ENCODE measurements at places on chromosomes 2 and 18. TPM values are rescaled to one million over a fixed set of nuclear protein-coding genes. Genes with fewer than 3 reads are reported as not detected.

GRCh38 chr18:76142611-76143010 lies 352.4 kb downstream of the ZNF516 start:
- H3K27ac ChIP-seq = no peak overlapping the region
- no peaks in the 10 kb centered on the region for H3K36me3 ChIP-seq
- no peak for DNase-seq

The SIX3 gene
- total RNA-seq = not detected

The MALL gene
- total RNA-seq = 10.4 TPM

GRCh38 chr18:21735452-21736015 lies 5.1 kb upstream of the MIB1 start:
- no peak overlapping the region for H3K27ac ChIP-seq
- DNase-seq = peak; percentile 20
- H3K36me3 ChIP-seq = no peaks in the 10 kb centered on the region
- no peak overlapping the region for H3K4me3 ChIP-seq

GRCh38 chr2:88503771-88504170 lies 51.3 kb upstream of the FOXI3 start:
- H3K4me1 ChIP-seq = no peaks in the 10 kb centered on the region
- no peaks in the 10 kb centered on the region for H3K27me3 ChIP-seq
- no peaks in the 10 kb centered on the region for H3K36me3 ChIP-seq
- DNase-seq = no peak
- no peak overlapping the region for H3K4me3 ChIP-seq

GRCh38 chr2:19021100-19021476 lies 337.3 kb downstream of the OSR1 start:
- H3K4me1 ChIP-seq = no peaks in the 10 kb centered on the region
- H3K27ac ChIP-seq = no peak overlapping the region
- no peak overlapping the region for H3K4me3 ChIP-seq
- H3K36me3 ChIP-seq = no peaks in the 10 kb centered on the region
- DNase-seq = no peak

- H3K4me3 ChIP-seq = no peak overlapping the region
- no peak overlapping the region for H3K27ac ChIP-seq
- no peaks in the 10 kb centered on the region for H3K27me3 ChIP-seq
These were observed 266.4 kb upstream of the FN1 start for GRCh38 chr2:215702116-215702902.

- H3K4me1 ChIP-seq = no peaks in the 10 kb centered on the region
- no peak overlapping the region for H3K27ac ChIP-seq
- no peak for DNase-seq
- peaks cover 14% of the 10 kb centered on the region for H3K36me3 ChIP-seq
- no peaks in the 10 kb centered on the region for H3K27me3 ChIP-seq
- H3K4me3 ChIP-seq = no peak overlapping the region
These were observed 34.2 kb downstream of the SAP130 start for GRCh38 chr2:127993659-127994058.

GRCh38 chr18:73688851-73689711 lies 458.6 kb downstream of the FBXO15 start:
- H3K4me1 ChIP-seq = no peaks in the 10 kb centered on the region
- H3K36me3 ChIP-seq = no peaks in the 10 kb centered on the region
- no peak overlapping the region for H3K27ac ChIP-seq
- H3K27me3 ChIP-seq = no peaks in the 10 kb centered on the region

The SERPINB12 gene
- not detected for total RNA-seq

DNA sequence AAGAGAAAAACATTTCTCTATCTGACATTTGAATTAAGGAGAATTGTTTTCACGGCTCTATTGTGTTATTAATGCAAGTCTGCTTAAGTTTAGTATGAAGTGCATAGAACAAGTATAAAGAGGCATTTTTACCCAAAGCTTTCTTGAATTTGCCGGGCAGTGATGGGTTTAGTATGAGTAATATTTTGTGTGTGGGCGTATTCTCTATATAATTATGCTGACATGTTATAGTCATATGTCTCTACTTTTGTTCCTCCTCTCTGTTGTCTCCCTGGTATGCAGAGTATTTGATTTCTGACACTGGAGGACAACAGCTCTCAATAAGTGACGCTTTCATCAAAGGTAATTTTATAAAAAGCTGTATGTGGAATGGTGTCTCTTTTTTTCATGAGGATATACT lies 45.9 kb downstream of the PIKFYVE start:
- no peak overlapping the region for H3K4me3 ChIP-seq
- no peak for DNase-seq
- H3K4me1 ChIP-seq = no peaks in the 10 kb centered on the region

The REG3G gene
- total RNA-seq = 171 TPM

The TUBA4A gene
- total RNA-seq = 20.2 TPM

The MAP3K19 gene
- total RNA-seq = not detected

GRCh38 chr2:173997753-173998152 lies 32.6 kb upstream of the SP3 start:
- H3K4me3 ChIP-seq = no peak overlapping the region
- H3K27ac ChIP-seq = no peak overlapping the region
- DNase-seq = peak; percentile 68
- H3K4me1 ChIP-seq = peaks cover 34% of the 10 kb centered on the region
- no peaks in the 10 kb centered on the region for H3K36me3 ChIP-seq

GRCh38 chr2:217960351-217960750 lies 42.4 kb downstream of the TNS1 start:
- no peaks in the 10 kb centered on the region for H3K36me3 ChIP-seq
- no peak overlapping the region for H3K27ac ChIP-seq
- DNase-seq = peak; percentile 7
- H3K4me3 ChIP-seq = no peak overlapping the region
- peaks cover 41% of the 10 kb centered on the region for H3K4me1 ChIP-seq

- no peaks in the 10 kb centered on the region for H3K36me3 ChIP-seq
- DNase-seq = no peak
- no peak overlapping the region for H3K27ac ChIP-seq
These were observed 362.6 kb upstream of the SMIM21 start for GRCh38 chr18:75790111-75790510.

- no peaks in the 10 kb centered on the region for H3K27me3 ChIP-seq
- H3K27ac ChIP-seq = no peak overlapping the region
- H3K36me3 ChIP-seq = peaks cover 9% of the 10 kb centered on the region
- no peak overlapping the region for H3K4me3 ChIP-seq
These were observed 49.1 kb downstream of the HDAC4 start for GRCh38 chr2:239351687-239352086.

GRCh38 chr18:37483221-37483971 lies 82.2 kb downstream of the CELF4 start:
- peak; percentile 31 for DNase-seq
- no peak overlapping the region for H3K4me3 ChIP-seq
- H3K27ac ChIP-seq = no peak overlapping the region
- no peaks in the 10 kb centered on the region for H3K36me3 ChIP-seq
- peaks cover 4% of the 10 kb centered on the region for H3K27me3 ChIP-seq

The ESPNL gene
- not detected for total RNA-seq

The PROM2 gene
- 31.6 TPM for total RNA-seq

DNA sequence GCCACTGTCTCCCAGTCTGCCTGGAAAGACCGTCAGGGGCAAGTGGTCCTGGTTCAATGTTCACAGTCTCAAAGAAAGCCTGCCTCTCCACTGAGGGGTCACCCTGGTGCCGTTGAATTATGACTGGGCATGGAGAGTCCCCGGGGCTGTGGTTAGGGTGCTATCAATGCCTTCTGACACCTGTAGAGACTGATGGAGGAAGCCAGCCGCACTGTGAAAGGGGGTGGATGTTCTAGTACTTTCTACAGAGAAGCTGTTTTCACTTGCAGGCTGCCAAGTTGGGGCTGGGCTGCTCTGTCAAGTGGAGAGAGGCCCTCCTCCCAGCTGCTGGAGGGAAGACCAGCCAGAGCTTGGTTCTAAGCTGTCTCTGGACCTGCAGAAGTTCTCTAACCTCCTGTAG lies 80.5 kb downstream of the BCL2L11 start:
- no peaks in the 10 kb centered on the region for H3K27me3 ChIP-seq
- H3K4me1 ChIP-seq = no peaks in the 10 kb centered on the region
- no peaks in the 10 kb centered on the region for H3K36me3 ChIP-seq
- no peak for DNase-seq
- H3K4me3 ChIP-seq = no peak overlapping the region

GRCh38 chr18:64017870-64018269 lies 48.0 kb downstream of the SERPINB8 start:
- no peak for DNase-seq
- H3K4me1 ChIP-seq = no peaks in the 10 kb centered on the region
- H3K36me3 ChIP-seq = no peaks in the 10 kb centered on the region
- no peaks in the 10 kb centered on the region for H3K27me3 ChIP-seq
- no peak overlapping the region for H3K27ac ChIP-seq

GRCh38 chr2:132715386-132716351 lies 45.7 kb upstream of the LYPD1 start:
- H3K36me3 ChIP-seq = no peaks in the 10 kb centered on the region
- no peaks in the 10 kb centered on the region for H3K27me3 ChIP-seq
- H3K27ac ChIP-seq = no peak overlapping the region
- H3K4me1 ChIP-seq = no peaks in the 10 kb centered on the region
- H3K4me3 ChIP-seq = no peak overlapping the region

- DNase-seq = no peak
- H3K4me1 ChIP-seq = peaks cover 62% of the 10 kb centered on the region
- H3K4me3 ChIP-seq = peak overlapping the region; percentile 58
- peak overlapping the region; percentile 96 for H3K27ac ChIP-seq
These were observed 794 bp upstream of the CHCHD5 start for GRCh38 chr2:112583497-112584133.

DNA sequence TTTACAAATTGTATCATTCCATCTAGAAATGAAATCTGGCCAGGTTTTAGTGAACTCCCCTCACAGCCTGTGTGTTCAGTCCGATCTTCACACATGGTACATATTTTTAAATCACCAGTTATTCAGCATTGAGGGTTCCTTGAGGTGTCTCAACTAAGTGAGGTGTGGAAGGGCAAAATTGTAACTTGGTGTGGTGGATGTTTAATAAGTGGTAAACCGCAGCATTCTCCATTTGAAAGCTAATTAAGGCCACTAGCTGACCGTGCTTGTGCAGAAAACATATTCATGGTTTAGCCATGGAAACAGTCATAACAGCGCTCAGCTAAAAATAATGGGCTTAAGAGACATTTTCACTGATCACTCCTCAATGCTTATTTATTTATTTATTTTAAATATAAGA lies 786.2 kb upstream of the FANCL start:
- no peaks in the 10 kb centered on the region for H3K27me3 ChIP-seq
- H3K4me3 ChIP-seq = no peak overlapping the region
- H3K4me1 ChIP-seq = no peaks in the 10 kb centered on the region
- H3K27ac ChIP-seq = no peak overlapping the region

DNA sequence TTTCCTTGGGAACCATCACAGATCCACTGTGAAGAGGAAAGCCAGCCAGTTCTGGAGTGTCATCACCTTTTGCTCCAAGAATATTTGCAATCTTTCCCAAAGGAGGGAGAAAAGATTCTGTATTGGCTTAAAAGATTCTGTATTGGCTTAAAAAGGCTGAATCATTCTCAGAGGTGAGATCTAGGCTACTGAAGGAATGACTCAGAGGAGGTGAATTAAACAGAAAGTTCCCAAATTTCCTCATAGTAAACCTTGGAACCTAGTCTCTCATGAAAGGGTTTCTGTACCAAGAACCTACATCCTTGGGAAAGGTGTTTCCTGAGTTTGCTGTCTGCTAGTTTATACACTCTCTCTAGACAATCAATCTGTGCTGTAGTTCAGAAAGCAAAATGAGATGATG lies 34.1 kb upstream of the GRB14 start:
- DNase-seq = no peak
- no peak overlapping the region for H3K27ac ChIP-seq
- no peaks in the 10 kb centered on the region for H3K36me3 ChIP-seq
- no peak overlapping the region for H3K4me3 ChIP-seq
- H3K27me3 ChIP-seq = no peaks in the 10 kb centered on the region

DNA sequence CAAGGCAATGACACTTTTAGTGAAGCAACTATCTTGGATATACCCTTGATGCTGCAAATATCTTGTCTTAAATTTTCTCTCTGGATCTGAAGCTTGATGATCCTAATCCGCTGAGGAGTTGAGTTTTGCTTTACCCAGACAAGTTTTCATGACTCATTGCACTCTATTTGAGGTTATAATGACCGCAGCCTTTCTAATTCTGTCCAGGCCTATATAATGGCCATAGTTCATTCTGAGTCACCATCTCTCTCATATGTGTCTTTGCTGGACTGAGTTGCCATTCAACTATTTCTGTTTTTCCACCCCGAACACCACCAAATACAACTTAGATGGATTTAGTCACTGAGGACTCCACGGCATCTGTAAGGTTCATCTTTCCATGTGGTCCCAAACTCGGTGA lies 802.1 kb upstream of the FAM98A start:
- no peak for DNase-seq
- no peak overlapping the region for H3K4me3 ChIP-seq
- no peak overlapping the region for H3K27ac ChIP-seq
- no peaks in the 10 kb centered on the region for H3K4me1 ChIP-seq
- no peaks in the 10 kb centered on the region for H3K36me3 ChIP-seq

- no peaks in the 10 kb centered on the region for H3K4me1 ChIP-seq
- H3K27me3 ChIP-seq = no peaks in the 10 kb centered on the region
- DNase-seq = no peak
- no peaks in the 10 kb centered on the region for H3K36me3 ChIP-seq
- H3K27ac ChIP-seq = no peak overlapping the region
- H3K4me3 ChIP-seq = no peak overlapping the region
These were observed 459.8 kb downstream of the METTL4 start for GRCh38 chr18:2111456-2111855.

- no peaks in the 10 kb centered on the region for H3K36me3 ChIP-seq
- H3K4me3 ChIP-seq = no peak overlapping the region
- no peaks in the 10 kb centered on the region for H3K4me1 ChIP-seq
- H3K27ac ChIP-seq = no peak overlapping the region
- no peak for DNase-seq
These were observed 73.5 kb downstream of the GALNT3 start for GRCh38 chr2:165720511-165720910.

DNA sequence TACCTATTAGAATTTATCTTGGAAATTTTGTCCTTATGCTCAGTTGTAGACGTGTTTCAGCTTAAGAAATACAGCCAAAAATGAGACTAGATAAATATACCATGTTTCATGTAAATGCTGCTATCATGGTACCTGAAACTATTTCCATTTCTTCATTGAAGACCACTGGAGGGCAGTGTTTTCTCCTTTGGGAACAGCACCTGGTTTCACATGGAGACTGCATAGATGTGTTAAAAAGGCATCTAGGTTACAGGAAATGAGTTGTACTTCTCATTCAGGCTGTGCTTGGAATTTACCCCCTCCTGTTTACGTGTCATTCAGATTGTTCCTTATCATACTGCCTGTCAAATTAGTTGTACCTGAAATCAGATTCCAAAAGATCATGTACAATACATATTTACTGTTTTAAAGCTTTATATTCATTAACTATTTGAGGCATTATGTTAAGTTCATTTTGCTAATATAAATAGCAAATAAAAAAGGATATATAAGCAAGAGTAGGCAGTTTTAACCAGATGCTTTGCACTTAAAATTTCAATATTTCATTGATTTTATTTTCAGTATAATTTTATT lies 57.3 kb upstream of the PSMD14 start:
- DNase-seq = no peak
- no peaks in the 10 kb centered on the region for H3K27me3 ChIP-seq
- no peak overlapping the region for H3K27ac ChIP-seq
- no peaks in the 10 kb centered on the region for H3K36me3 ChIP-seq
- H3K4me3 ChIP-seq = no peak overlapping the region
- peaks cover 3% of the 10 kb centered on the region for H3K4me1 ChIP-seq

The PNO1 gene
- 6.0 TPM for total RNA-seq

The AQP12B gene
- 328 TPM for total RNA-seq

The ATIC gene
- 30.3 TPM for total RNA-seq
